ENCODE measurements at places on chromosomes 4 and X. TPM values are rescaled to one million over a fixed set of nuclear protein-coding genes. Genes with fewer than 3 reads are reported as not detected.

COX18 gene
- 10.5 TPM for polyA plus RNA-seq

PPP2R2C gene
- polyA plus RNA-seq = 0.77 TPM

- DNase-seq = peak; percentile 26
Observed at GRCh38 chr4:186887291-186887700, 163.6 kb upstream of the FAT1 start.

DNA sequence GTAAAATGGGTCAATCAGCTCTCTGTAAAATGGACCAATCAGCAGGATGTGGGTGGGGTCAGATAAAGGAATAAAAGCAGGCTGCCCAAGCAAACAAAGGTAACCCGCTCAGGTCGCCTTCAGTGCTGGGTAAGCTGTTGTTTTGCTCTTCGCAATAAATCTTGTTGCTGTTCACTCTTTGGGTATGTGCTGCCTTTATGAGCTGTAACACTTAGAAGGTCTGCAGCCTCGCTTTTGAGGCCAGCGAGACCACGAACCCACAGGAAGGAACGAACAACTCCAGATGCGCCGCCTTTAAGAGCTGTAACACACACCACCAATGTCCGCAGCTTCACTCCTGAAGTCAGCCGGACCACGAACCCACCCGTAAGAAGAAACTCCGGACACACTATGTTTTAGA is 11.5 kb upstream of the CAMK2D start:
- no peak for DNase-seq

DNA sequence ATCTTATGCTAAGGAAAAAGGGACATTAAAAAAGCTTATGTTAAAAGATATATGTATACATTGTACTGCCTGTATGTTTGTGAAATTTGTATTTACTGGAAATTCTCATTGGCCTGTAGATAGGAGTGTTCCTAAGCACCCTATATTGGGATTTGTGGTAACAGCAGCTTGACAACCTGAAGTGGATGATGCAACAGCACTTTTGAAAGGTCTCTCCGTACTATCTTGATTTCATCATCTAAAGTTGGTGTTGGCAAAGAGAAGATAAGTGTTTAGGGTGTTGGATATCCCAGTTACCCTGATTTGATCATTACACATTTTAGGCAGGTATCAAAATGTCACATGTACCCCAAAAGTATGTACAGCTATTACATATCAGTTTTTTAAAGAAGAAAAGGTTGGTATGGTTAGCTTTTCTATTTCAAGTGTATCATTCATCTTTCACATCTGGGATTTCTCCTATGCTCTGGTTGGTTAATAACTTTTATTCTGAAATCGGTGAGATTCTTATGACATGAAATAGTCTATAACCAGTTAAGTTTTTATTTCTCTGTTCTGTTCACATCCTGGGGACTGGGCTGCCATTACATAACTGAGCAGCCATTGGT is 10.3 kb downstream of the HADH start:
- no peak for DNase-seq

DNA sequence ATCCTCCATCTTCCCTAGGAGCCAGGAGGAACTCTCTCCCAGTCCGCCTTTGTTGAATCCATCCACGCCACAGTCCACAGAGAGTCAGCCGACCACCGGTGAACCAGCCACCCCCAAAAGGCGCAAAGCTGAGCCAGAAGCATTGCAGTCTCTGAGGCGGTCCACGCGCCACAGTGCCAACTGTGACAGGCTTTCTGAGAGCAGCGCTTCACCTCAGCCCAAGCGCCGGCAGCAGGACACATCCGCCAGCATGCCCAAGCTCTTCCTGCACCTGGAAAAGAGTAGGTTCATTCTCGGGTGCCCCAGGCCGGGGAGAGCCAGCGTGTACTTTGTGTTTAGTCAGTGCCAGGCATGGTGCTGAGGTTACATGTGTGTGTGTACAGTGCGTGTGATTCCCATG is 7.4 kb downstream of the MSL3 start:
- no peak for DNase-seq
